Esophagus mucosa (tissue), 1 donor: ENCODE measurements at places on chromosomes 1 and 21.

- no peak for ATAC-seq
Measured at GRCh38 chr1:159934136-159935039, 9.1 kb upstream of the TAGLN2 start.

DNA sequence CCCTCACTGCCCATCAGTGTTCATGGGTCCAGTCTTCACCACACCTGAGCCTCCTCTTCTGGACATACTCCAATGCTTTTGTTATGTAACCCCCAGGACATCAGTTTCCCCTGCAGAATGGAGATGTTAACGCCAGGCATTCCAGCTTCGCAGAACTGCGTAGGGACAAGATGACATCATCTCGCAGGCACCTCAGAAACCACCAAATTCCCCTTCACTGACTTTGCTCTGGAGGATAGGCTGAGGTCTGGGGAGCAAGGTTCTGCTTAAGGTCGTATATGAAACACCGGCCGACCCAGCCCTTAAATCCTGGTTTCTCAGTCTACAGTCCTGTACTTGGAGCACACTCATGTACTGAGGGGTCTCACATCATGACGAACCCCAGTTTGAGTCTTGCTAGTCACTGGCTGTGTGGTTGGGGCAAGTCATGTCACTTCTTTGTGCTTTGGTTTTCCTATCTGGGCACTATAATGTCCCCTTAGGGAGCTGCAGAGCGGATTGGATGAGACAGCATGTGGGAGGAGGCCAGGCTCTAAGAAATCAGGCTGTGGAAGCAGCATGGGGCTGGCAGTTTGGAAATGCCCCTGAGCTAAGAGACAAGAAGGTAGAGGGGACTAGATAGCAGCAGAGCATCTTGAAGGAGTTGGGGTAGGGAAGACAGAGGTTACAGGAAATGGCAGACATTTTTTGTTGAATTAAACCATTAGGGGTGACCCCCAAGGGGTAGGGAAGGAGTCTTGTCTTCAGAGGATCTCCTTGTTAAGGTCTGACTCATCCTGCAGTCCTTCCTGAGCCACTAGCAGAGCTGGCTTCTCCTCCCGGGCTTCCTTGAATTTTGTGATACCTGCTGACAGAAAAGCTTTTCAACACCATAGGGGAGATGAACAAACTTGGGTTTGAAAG is 138.3 kb downstream of the FOXD2 start:
- no peak for ATAC-seq

DNA sequence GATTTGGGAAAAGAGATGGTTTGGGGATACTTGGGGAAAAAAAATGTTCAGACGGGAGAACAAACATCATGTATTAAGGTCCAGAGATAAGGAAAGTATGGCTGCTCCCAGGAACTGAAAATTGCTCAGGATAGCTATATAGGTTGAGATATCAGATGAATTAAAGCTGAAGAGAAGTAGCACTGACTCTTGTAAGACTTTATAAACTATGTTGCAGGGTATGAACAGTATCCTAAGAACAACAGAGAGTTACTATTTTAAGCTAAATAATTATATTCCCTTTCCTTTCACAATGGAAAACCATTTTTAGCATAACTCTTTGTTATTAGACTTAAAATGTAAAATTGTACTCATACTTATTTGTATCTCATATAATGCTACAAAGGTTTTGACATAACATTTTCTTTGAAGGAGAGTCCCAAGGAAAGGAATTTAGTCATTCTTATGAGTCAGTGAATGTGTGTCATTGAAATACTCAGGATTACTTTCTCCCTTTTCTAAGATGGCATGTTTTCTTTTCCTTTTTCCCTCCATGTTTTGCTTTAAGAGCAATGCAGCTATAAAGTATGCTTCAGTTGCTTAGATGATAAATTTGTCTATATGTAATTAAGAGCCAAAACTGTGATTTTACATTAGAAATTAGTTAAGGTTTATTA is 139.4 kb upstream of the KIAA1614 start:
- no peak for ATAC-seq

- no peak for ATAC-seq
Measured at GRCh38 chr1:109433322-109433721, 7.1 kb upstream of the PSMA5 start.

- peak; percentile 25 for ATAC-seq
Measured at GRCh38 chr1:23470282-23471070, 13.5 kb downstream of the ASAP3 start.

GRCh38 chr1:53631622-53632310 is 107.2 kb downstream of the GLIS1 start:
- ATAC-seq = no peak

DNA sequence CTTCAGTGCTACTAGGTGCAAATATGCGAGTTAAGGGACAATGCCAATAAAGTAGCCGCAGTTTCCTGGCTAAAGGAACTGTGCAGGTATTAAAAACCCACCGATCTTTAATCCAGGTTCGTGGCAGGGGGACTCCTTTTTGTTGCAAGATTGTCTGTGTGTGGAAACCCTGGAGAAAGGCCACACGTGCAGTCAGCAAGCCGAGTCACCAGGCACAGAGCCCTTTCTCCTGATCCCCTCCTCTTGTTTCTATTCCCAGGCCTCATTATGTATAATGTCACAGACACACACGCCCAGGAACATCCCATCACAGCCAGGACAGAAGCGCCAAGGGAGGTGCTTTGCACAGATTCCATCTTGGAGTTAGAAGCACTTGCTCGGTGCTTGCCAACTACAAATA is 528.9 kb downstream of the KIF26B start:
- no peak for ATAC-seq

GRCh38 chr1:56345831-56346230 is 233.5 kb downstream of the PLPP3 start:
- ATAC-seq = no peak

GRCh38 chr1:41642922-41643821 is 158.7 kb upstream of the EDN2 start:
- no peak for ATAC-seq

GRCh38 chr1:113040041-113040440 is 33.0 kb upstream of the LRIG2 start:
- no peak for ATAC-seq

GRCh38 chr1:183218971-183219615 is 33.0 kb downstream of the LAMC2 start:
- ATAC-seq = peak; percentile 83

DNA sequence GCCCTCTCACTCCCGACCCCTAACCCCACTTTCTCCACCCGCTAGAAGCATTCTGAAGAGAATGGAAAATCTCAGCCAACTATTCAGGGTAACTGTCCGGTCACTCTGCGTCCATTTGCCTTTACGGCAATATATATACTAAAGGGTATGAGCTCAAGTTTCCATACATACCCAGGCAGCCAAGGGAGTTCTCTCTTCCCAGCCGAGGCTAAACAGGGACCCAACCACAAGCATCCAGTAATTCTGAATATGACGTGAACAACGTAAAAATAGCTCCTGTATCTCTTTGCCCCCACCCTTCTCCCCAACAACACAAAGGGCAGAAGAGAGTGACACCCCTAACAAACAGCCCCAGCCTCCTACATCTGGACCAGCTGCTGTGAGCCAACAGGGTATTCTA is 67.7 kb downstream of the SSBP3 start:
- ATAC-seq = no peak
